SK-N-DZ (cell line): ENCODE measurements at places on chromosomes 4 and X.

GRCh38 chr4:8410641-8411271, 29.8 kb downstream of the ACOX3 start:
- peak; percentile 79 for DNase-seq

DNA sequence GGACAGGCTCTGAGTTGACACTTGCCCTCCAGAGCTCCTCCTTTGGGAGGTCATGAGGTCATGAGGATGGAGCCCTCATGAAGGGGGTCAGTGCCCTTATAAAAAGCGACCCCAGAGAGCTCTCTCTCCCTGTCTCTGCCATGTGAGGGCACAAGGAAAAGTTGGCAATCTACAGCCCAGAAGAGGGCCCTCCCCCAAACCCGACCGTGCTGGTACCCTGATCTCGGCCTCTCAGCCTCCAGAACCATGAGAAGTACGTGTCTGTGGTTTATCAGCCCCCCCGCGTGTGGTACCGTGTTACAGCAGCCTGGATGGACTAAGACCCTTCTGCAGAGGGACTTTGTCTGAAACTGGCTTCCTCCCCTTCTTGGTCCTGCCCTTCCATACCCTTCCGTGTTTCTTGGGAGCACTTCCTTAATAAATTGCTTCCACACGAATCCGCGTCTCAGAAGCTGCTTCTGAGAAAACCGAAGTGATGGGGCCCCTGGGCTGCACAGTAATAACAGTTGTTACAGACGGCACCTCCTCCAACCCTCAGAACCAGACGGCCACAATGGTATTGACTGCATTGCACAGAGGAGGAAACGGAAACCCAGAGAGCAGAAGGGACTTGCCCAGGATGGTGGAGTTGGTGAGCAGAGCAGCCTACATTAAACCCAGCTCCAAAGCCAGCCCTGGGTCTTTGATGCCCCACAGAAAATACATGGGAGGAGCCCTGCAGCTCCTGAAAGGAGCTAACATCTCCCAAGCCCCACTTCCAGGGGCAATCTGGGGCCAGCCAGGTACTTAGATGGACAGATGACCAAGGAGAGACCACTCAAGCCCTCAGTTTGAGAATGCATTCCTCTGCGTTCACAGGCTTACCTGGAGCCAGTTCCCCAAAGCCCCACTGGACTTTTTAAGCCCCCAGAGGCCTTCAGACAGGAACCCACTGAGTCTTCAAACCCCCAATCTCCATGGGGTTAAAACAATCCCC, 242.7 kb downstream of the BCOR start:
- DNase-seq: no peak

DNA sequence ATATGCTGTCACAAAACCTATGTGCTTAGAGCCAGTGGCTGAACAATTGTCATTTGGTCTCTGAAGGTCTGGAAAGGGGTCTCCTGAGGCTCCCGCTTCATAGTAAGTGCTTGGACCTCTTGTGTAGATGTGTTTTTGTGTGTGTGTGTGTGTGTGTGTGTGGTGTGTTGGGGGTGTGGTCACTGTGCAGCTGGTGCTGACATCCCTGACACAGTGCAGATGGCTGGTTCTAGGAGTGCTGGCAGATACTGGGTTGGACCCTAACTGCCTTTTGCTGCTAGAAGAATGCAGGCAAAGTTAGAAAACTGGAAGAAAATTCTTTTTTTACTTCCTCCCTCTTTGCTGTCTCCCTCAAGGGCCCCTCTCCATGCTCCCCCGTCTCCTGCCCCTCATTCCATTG, 1872.6 kb downstream of the ARAP2 start:
- DNase-seq: no peak

DNA sequence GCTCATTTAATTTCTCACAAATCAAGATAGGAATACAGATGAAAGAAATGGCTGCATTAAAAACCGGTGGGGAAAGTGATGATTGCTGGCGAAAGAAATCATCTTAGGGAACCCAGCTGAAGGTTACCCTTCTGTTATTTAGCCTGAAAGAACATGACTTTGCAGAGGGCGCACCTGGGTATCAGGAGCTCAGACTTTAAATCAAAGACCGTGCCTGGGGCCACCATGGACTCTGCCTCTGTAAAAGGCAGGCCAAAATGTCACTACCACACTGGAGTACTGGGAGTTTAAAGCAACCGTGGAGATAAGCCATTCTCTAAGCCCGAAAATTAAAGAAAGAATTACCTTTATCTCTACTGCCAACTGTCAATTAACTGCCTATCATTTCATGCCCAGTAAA, 24.3 kb downstream of the GPC3 start:
- DNase-seq: no peak

- DNase-seq: no peak
These were observed 29.8 kb downstream of the SGMS2 start for GRCh38 chr4:107854356-107855022.

DNA sequence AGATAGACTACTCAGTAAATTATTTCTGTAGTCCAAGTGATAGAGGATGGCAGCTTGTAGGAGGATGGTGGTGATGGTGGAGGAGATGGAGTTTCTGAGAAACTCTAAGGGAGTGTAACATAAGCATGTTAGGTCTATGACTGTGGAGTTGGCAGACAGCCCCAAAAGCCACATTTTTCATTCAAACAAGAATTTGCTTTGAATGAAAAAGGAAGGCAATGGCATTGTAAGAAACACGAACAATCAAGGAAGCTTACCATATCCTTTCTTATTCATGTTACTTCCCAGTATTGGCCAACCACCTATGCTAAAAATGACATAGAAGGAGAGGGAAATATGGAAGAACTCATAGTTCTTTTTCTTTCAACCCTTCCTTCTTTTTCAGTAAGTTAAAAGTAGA, 18.7 kb upstream of the SEC24B start:
- DNase-seq: no peak

DNA sequence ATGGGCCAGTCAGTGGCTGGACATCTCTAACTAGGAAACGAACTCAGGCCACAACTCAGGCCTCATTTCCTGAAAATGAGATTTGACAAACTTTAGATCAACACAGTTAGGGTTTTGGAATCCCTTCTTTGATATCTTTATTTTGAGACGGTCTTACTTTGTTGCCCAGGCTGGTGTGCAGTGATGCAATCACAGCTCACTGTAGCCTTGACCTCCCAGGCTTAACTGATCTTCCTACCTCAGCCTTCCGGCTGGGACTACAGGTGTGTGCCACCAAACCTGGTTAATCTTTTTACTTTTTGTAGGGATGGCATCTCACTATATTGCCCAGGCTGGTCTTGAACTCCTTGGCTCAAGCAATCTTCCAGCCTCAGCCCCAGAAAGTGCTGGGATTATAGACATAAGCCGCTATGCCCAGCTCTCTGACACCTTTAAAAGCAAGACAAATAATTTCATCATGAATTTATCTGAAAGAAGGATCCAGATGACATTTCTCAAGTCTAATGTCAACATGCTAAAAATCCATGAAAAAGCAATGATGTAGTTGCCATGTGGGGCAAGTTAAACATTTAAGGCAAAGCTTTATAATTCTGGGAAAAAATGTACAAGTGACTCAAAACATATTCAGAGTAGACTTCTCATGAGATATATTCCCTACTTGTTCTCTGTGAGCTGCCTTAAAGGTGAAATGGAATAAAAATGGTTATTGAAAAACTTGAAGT, 89.1 kb upstream of the CBR4 start:
- DNase-seq: no peak

DNA sequence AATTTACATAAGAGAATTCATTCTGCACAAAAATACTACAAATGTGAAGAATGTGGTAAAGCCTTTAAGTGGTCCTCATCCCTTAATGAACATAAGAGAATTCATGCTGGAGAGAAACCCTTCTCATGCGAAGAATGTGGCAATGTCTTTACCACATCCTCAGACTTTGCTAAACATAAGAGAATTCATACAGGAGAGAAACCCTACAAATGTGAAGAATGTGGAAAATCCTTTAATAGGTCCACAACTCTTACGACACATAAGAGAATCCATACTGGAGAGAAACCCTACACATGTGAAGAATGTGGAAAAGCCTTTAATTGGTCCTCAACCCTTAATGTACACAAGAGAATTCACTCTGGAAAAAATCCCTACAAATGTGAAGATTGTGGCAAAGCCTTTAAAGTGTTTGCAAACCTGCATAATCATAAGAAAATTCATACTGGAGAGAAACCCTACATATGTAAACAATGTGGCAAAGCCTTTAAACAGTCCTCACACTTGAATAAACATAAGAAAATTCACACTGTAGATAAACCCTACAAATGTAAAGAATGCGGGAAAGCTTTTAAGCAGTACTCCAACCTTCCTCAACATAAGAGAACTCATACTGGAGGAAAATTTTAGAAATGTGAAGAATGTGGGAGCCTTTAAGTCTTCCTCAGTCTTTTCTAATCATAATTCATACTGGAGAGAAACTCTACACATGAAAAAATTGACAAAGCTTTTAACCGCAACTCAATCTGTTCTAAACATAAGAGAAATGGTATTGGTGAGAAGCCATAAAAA, 37.4 kb downstream of the ZNF718 start:
- no peak for DNase-seq

DNA sequence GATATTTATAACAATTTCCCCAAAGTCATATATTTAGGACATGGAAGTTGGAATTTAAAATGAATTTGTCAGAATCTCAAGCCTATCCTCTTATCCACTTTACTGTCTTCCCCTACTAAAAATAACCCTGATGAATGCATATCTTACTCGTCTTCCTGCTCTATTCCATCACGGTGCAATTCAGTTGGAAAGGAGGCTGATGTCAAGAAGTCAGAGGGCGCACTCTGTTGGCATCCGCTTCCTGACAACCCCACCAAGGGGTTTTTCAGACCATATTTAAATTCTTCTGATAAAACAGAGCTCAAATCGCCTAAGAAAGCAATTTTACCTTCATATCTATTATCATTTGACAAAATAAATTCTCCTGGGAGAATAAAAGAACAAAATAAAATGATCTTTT, 233.5 kb downstream of the ARHGAP24 start:
- DNase-seq: no peak

DNA sequence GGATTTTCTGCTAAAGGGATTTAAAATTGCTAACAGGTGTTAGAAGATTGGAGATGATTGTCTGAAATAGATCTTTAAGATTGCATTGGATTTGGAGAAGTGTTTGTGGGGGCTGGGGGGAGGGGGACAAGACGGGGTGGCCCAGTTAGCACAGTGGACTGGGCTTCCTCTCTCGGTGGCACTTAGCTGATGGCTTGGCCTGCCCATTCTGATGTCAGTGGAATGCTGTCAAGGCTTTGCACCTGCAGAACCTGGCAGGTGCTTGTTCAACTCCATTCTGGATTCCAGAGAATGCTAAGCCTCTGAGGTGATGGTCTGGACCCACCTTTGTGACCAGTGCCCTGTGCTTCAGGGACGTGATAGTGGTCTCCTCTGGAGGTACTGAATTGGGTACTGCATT, 43.7 kb downstream of the ADD1 start:
- no peak for DNase-seq

DNA sequence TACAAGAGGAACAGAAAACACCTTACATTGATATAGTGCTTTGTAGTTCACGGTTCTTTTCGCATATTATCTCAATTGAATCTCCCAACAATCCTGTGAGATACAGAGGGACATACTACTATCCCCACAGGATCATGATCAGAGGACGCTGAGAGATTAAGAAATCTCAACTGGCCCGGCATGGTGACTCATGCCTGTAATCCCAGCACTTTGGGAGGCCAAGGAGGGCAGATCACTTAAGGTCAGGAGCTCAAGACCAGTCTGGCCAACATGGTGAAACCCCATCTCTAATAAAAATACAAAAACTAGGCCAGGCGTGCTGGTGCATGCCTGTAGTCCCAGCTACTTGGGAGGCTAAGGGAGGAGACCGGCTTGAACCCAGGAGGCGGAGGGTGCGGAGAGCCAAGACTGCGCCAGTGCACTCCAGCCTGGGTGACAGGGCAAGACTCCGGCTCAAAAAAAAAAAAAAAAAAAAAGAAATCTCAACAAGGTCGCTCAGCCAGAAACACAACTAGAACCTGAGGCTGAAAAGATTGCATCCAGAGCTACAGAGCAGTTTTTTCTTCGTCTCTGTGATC, 7.4 kb downstream of the APOO start:
- no peak for DNase-seq

DNA sequence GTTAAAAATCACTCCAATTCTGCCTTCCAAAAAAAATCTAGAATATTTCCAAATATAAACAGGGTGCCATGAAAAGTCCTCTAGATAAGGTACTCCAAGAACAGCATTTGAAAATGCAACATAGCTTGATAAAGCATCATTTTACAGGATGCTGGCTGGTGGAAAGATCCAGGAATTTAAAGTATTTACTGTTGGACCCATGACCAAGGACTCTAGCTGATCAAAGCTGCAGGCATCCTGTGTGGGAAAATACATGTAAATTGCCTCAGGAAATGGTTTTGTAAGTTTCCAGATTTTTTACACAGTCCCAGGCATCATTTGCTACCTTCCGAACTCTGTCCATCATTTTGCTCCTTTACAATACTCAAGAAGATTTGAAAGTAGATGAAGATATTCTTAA, 164.4 kb downstream of the GRIA3 start:
- no peak for DNase-seq

GRCh38 chr4:159142681-159143384, 40.0 kb downstream of the RAPGEF2 start:
- no peak for DNase-seq

DNA sequence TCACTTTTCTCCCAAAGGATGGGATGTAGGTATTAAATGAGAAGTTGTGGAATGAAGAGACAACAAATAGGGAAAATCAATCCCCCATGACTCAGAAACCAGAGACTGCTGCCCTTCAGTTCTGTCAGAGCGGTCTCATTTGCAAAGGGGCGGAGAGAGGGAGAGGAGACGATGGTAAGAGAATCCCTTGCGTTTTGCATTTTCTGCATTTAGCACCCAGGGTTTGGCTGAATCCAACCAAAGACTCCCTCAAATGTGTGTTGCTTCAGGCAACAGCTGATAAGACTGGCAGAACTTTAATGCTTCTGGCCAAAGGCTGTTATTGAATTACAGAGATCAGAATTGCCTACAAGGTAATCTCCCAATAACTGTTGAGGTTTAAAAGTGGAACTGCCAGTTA, 230.2 kb downstream of the EVC2 start:
- no peak for DNase-seq

GRCh38 chrX:2627272-2627867, 63.7 kb upstream of the CD99 start:
- peak; percentile 23 for DNase-seq

DNA sequence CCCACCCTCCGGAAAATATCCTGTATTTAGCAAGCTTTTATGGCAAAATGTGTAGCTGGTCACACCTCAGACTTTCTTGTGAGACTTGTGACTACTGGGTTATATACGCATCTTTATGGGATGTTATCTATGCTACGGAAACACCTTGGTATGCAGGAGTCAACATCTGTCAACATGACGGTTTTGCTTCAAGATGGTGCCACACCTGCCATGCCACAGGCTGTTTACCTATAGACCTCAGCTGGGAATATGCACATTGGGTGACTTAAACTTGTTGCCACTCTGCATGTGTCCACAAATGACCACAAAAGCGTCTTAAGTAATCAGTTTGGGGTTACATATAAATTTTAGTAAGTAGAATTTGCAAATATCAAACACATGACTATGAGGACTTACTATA, 192.3 kb upstream of the ATP6AP2 start:
- no peak for DNase-seq

- peak; percentile 74 for DNase-seq
These were observed 29.5 kb downstream of the MSL3 start for GRCh38 chrX:11787564-11787963.
